ENCODE measurements at places on chromosomes 3 and 15.

DNA sequence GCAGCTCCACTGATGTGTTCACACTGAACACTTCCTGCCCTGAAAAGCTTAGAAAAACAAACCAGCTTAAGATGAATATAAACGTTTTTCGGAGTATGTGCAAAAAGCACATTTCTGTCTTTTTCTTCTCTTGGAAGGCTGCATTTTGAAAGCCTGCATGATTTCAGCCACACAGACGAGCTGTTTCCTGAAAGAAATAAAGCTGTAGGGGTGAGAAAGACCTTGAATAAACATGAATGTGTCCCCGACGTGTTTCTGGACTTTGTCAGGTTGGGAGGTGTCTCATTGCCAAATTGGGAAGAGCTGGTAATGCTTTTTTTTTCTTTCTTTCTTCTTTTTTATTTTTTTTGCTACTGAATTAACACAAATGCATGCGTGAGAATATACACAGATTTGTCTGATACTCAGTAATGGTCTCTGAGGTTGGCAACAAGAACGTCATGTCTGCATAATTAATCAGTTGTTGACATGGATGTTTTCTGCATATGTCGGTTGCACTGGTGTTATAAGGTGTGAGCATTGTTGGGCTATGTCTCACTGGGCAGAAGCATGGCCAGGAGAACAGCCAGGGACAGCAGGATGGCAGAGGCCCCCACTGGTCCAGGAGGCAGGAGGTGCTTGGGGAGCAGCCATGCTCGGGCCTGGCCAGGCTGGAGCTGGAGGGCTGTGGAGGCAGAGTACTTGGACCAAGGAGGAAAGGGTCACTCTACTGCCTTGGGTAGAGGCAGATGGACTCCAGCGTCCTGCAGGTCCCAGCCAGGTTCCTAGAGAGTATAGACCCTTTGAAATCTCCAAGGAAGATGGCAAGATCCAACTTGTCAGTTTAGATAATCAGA is 39.0 kb downstream of the ADAMTSL3 start:
- peak; percentile 4 for DNase-seq

- no peak for DNase-seq
Observed at GRCh38 chr3:37329465-37329864, 155.1 kb upstream of the LRRFIP2 start.

- no peak for DNase-seq
Observed at GRCh38 chr3:66665021-66665695, 164.3 kb upstream of the LRIG1 start.

DNA sequence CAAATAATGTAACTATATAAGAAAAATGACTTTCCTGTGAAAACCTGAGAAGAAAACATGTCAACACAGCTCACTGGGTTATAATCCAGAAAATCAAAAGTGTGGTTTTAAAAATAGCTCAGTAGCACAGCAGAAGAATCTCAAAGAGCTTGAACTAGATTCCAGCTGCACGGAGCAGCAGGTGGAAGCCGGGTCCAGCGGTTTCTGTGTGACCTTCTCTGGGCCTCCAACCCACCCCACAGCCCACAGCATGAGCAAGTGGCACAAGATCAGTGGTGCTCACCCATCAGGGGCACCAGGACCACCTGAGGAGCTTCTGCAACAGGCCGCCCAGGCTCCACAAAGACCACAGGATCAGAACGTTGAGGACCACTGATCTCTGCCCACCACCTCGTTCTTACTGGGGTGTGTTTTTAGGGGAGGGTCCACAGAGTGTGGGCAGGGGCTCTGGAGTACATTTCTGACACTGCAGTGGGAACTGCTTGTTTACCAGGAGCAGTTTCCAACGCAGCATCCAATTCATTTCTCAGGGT is 23.2 kb downstream of the SLC41A3 start:
- DNase-seq: no peak

GRCh38 chr15:56394909-56395308 is 29.7 kb downstream of the TEX9 start:
- no peak for DNase-seq

DNA sequence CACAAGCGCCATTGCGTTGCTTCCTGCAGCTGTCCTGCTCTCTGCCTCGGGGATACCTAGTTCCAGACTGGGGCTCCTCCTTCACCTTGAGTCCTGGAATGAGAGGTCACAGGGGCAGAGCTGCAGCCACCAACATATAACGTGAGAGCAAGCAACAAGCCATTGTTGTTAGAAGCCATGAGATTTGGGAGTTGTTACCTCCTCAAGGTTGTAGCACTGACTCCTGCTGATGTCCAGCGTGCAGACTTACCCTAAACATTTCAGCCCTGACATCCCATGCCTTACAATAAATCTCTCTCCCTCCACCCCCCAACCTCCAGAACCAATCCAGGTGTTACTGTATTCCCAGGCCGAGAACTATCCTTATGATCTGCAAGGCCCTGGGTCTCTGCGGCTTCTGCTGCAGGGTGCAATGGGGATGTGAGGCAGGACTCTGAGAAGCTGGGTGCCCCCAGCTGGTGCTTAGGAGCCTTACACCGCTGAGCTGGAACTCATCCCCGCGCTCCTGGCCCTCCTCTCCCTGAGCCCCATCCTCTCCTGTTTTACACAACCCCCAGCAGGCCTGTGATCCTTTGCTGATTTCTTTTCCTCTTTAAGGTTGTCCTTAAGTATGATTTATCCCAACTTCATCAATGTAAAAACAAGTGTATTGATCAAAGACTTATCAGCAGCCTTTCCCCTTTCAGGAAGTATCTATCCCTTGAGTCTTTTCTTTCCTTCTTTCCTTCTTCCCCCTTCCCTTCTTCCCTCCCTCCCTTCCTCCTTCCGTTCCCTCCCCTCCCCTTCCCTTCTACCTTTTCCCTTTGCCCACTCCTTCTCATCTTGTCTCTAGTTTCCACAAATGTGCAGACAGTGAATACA is 84.2 kb upstream of the ABHD2 start:
- no peak for DNase-seq

DNA sequence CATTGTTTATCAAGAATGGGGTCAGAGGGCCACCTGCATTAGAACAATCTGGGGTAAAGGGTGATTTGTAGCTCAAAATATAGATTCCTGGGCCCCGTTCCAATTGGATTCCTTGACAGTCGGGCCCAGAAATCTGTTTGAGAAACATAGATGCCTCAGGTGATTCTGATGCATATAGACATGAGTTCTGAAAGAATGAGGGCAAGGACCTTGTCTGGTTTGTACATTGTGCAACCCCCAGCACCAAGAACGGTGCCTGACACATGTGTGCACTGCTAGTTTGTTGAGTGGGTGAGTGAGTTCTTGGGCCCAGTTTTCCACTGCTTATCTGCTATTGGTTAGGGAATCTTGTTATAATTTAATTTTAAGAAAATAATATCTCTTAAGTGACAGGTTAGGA is 16.6 kb downstream of the CRYBG3 start:
- DNase-seq: no peak

DNA sequence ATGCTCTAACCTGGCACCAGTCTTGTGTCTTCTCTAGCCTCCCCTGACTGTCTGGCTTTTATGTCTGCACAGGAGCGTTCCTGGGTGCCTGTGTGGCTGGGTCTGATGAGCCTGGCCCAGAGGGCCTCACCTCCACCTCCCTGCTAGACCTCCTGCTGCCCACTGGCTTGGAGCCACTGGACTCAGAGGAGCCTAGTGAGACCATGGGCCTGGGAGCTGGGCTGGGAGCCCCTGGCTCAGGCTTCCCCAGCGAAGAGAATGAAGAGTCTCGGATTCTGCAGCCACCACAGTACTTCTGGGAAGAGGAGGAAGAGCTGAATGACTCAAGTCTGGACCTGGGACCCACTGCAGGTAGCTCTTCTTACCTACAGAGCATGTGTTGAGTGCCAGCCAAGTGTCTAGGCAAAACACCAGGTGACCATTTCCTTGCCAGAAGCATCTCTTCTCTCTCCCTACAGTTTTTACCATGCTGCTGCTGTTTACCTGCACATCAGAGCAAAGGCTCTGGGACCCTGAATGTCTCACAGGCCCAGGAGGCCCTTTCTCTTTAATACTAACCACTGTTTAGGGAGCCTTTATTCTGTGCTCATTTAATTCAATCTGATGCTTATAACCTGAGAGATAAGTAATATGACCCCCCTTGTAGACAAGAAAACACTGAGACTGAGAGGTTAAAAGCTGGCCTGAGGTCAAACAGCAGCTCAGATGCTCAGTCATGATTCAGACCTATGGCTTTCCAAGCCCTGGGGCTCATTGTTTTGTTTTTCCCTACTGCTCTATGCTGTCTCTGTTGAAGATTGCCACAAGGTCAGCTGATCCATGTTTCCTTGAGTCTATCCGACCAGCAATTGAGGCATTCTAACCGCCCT is 10.4 kb downstream of the PODXL2 start:
- no peak for DNase-seq

DNA sequence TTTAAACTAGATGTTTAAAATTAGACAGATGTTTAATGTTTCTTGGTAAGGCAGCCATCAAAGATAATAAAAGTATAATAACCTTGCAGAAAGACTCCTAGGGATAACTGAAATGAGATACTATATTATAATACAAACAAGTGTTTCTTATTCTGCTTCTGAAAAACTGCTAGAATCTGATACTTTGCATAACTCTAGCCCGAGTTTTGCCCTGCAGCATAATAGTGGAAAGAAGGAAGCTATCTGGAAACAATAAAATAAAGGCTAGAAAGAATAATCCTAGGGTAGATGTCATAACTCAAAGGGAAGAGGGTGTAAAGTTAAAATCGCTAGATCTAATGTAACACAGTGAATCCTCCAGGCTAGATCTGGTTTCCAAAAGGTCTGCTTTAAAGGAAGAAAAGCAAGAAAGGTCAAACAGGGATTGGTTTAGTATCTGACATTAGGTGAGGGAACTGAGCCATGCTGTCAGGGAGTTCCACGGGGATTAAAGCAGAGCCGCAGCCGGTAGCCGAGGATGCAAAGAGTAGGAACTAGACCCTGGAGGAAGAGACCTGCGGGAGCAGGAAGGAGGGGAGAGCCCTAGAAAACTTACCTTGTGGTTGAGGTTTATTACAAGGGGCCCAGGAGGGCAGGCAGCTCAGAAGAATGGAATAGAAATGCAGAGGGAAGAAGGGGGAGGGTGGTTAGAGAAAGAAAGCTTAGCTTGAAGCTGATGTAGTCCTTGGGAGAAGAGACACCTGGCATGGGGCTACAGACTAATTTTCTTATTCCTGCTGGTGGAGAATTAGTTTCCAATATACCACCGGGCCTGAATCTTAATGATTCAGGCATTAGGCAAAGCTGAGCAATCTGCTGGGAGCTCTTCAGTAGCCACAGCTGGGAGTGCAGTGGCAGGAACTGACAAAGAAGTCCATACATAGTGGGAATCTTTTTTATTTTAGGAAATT is 46.1 kb upstream of the TUSC7 start:
- no peak for DNase-seq

DNA sequence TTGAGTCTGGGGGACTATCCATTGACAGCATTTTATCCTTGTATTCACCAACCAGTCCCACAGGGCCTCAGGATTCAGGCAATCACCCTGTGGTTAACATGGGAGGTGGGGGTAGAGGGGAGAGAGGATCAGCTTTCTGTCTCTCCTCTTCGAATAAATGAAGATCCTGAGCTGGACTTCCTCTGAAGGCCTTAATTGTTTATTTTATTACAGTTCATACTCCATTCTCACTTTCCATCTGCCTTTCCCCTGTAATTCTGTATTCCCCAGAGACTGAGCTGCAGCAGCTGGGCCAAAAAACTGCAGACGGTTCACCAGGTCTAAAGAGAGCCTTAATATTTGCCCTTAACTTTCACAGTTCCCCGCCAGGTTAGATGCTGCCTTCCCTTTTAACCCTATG is 11.9 kb downstream of the TAGLN3 start:
- DNase-seq: peak; percentile 34

DNA sequence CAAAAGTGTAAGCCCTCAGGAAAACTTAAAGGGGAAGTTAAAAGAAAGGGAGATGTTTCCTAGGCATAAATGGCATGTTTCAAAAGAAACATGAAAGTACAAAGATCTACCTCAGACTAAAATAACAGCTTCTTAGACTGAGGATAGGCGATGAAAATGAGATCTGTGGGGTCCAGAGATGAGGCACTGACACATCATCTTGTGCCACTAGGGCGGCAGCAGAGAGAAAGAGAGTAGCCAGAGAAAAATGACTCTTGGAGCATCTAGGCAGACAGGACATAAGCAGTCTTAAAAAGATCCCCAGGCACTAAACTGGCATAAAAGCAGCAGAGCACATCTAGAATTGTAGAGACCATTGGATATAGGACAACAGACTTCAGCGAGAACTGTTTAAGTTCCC is 42.5 kb upstream of the RFX7 start:
- no peak for DNase-seq

GRCh38 chr15:48871542-48871941 is 6.4 kb upstream of the EID1 start:
- no peak for DNase-seq

DNA sequence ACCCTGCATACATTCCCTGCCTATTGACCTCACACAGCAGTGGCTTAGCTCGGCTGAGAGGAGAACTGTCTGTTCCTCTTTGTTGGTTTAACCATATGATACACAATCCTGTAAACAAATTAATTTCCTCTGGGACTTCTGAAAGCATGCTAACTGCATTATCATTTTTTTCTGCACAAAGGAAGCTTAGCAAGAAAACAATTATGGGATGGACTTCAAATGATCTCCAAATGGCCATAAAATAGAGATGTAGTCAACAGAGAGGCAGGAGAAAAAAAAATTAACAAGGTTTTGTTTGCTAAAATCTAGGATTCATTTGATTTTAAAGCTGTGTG is 14.4 kb upstream of the TMC3 start:
- peak; percentile 20 for DNase-seq

DNA sequence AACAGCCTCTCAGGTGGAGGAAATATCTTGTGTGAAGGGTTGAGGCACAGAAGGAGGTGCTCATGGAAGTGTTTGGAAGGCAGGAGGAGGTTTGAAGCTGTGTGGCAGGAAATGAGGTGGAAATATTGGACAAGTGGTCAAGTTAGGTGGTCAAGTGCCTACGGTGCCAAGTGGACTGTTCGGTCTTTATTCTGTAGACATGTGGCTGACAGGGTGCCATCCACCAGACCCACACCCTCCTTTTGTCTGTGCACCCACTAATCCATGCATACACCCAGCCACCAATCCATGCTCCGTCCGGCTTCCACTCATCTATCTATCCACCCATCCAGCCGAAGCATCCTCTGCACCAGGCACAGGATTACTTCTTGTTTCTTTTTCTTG is 2.2 kb downstream of the SLC6A20 start:
- DNase-seq: no peak

All from kidney (tissue), 22 donors.